NT2/D1 (cell line): ENCODE measurements at places on chromosomes 12 and 14.
A peak's percentile ranks its signal among the peaks of the same experiment; 100 is the strongest.

DNA sequence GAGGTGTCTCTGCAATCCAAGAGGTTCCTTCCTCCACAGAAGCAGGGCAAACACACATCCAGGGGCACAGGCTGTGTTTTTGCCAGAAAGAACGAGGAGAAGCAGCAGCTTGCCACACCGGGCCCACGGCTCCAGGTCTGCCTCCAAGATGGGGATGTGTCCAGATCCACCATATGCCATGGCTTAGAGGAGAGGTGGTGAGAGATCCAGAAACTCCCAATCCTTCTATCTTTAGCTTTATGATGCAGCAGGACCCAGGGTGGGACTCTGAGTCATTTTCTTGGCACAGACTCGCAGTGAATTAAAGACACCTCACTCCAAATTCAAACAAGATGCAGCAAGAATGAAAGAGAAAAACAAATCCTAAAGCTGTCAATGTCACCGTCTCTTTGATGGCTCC, 481.4 kb upstream of the TMEM132C start:
- DNase-seq, result no peak

DNA sequence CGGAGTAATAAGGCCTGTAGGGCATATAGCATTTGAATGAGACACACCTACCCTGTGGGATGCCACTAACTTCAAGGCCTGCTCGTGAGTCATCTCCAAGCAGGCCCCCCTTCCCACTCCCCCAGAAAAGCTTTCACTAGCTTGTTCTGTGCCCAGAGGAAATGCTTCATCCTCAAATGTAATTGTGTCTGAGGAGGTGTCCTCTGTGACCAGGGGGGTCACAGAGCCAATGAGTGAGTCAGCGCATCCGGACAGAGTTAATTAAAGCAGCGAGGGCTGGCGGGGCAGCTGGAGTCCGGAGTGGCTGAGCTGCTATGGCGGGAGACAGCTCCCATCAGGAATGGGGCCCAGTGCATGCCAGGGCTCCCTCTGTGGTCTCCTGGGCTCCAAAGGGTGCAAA, 27.0 kb upstream of the ESRRB start:
- peak; percentile 38 for DNase-seq

GRCh38 chr12:122942637-122943036, 23.6 kb downstream of the ABCB9 start:
- DNase-seq, result no peak

- no peak for DNase-seq
These were observed 735 bp upstream of the MAPKAPK5 start for GRCh38 chr12:111841236-111841749.

DNA sequence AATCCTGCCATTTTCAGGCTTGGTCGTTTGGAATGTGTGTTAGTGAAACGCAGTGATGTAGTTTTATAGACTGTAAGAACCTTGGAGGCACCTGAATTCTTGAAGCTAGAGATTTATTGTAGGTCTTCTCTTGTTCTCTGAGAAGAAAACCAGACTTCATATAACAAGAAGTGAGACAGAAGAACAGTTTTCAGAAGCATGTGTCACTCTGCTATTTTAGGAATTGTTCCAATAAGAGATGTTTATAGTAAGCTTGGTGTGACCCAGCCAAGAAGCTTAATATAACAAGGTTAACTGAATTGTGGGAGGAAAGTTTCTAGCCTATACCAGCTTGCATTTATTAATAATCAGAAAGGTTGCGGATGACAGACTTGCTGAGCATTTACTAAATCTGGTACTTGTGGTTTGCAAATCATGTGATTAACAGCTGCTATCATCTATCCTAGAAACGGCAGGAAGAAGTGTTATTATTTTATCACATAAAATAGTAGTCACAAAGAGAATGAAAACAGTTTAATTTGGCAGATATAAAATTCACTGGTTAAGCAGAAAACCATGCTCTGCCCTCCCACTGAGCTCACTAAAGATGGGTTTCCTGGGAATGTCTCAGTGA, 49.2 kb upstream of the BCAT1 start:
- no peak for DNase-seq

DNA sequence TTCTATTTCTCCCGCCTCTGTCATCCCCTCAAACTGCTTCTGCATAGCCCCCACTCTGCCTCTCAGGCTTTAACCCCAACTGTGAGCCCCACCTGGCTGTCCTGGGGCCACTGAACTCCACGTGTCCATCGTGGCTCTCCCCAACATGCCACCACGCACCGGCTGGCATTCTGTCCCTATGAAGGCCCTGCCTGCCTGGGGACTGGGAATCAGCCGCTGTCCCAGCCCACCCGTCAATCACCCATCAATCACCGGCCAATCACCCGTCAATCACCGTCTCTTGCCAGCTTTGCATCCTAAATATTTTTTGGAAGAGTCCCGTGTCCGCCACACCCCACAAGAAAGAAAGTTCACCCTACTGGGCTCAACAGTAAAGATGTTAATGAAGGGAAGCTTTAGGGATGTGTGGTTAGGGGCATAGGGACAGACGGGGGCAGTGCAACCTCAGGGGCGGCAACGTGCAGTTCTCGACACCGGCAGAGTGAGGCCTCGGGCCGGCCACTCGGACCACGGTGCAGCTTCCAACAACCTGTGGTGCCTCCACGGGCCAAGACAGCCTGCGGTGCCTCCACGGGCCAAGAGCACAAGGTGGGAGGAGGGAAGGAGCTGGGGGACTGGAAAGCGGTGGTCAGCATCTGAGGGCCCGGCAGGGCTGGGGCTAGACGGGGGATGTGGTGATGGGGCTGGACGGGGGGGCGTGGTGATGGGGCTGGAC, 85.6 kb downstream of the GALNT9 start:
- DNase-seq, result no peak

DNA sequence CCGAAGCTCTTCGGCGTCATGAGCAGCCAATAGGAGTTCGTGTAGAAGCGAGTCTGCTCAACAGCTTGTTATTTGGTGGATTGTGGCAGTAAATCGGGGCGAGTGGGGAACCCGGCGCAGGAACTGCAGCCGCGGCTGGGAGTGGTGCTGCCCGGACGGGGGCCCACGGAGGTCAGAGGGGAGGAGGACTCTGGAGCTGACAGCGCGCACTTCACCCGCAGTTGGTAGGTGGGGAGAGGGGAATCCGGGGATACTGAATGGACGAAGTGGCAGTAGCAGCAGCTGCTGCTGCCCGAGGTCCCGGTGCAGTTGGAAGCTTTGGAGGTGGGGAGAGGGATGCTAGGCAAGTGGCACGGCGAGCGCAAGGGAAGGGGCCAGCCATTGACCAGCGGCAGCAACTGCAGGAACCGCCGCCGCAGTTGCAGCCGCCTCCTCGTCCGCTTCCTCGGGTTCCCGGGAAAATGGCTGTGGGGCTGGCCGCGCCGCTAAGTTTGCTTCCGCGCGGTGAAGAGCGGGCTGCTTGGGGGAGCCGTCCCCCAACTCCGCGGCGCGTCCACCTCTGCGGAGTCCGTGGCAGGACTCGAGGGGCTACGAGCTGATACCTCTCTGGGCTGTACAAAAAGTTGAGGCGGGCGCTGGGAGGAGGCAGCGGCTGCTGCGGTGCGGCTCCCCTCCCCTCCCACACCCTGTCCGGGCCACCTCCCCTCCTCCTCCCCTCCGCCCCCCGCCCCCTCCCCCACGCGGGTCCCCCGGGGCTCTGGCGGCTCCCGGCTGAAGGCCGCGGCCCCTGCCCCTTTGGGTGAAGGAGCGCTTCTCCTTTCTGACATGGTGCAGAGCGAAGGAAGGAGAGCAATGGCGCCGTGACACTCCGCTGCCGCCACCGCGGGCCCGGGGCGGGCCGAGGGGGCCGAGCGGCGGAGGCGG, at the start of gene ARID4A:
ARID4A (plus strand) TSS at position 79 of the 924 bp plus-strand sequence. CDS start 1,300 bp downstream, outside the sequence.
- DNase-seq, result no peak

DNA sequence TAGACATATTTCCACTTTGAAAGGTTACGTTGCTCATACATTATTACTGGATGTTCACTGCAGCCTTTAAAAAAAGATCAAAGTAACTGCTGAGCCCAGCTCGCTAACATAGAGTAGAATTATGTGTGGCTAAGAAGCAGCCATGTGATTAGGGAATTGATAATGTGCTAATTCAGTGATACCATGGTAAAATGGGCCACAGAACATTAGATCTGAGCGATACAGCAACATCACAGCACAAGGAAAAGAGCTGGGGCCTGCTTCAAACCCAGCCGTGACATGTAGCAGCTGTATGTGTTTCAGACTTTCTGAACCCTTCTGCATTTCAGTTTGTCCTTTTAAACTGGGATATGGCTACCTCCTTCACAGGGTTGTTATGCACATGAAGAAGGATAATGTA, 92.3 kb upstream of the LMNTD1 start:
- DNase-seq, result no peak

DNA sequence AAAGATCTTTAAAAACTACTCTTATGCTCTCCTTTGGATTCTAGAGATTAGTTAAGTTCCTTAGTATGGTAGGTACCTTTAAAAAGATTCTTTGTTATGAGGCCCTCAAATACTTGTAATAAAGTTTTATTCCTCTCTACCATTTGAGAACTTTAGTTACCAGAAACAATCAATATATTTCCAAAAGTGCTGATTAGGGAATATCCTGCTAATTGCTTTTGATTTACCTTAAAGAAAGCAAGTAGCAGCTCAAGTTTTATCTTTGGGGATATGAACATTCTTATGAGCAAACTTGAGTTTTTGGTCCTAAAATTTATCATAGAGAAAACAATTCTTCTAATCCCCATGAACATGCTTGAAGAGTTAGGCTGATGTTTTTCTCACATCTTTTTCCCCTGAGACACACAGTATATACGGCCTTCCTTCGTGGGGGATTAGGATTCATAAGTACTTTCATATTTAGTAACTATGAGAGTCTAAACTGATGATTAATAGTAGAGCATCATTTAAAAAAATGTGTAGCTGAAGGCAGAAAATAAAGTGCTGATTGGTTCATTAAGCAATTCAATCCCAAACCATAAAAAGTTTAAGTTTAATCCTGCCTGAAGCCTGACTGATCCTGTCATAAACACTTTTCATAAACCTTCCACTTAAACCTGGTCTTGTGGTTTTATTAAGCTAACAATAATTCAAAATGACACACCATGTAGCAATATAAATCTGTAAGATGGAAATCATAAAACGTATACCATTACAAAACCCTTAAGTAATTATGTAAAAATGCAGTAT, 380.5 kb upstream of the FBXO33 start:
- DNase-seq, result no peak

GRCh38 chr12:45191239-45191638, 24.7 kb upstream of the ANO6 start:
- DNase-seq, result no peak

DNA sequence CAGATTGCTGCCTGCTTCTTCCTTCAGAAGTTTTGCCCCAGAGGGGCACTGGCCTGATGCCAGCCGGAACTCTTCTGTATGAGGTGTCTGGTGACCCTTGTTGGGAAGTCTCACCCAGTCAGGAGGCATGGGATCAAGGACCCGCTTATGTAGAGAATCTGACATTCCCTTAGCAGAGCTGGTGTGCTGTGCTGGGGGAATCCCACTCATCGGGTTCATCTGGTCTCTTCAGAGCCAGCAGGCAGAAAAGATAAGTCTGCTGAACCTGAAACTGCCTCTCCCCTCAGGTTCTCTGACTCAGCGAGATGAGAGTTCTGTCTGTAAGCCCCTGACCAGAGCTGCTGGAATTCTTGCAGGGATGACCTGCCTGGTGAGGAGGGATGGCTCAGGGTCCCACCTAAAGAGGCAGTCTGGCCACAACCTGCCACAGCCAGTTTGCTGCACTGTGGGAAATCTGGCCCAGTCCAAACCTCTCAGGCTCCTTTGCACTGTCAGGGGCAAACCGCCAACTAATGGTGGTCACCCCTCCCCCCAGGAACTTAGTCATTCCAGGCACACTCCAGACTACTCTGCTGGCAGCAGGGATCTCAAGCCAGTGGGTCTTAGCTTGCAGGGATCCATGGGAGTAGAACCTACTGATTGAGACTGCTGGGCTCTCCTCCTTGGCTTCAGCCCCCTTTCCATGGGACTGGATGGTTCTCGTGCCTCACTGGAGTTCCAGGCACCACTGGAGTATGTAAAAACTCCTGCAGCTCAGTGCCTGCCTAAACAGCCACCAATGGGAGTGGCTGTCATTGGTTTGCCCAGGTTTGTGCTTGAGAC, 4.1 kb downstream of the CLEC2D start:
- DNase-seq, result peak; percentile 81

DNA sequence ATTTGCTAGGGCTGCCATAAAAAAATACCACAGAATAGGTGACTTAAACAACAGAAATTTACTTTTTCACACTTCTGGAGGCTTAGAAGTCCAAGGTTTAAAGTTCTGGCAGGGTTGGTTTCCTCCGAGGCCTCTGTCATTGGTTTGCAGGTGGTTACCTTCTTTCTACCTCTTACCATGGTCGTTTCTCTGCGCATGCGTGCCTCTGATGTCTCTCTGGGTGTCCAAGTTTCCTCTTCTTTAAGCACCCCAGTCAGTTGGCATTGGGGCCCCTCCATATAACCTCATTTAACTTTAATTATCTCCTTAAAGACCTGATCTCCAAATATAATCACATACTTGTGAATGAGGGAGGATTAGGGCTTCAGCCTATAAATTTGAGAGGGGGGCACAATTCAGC, 103.2 kb downstream of the SLC15A5 start:
- DNase-seq, result no peak

DNA sequence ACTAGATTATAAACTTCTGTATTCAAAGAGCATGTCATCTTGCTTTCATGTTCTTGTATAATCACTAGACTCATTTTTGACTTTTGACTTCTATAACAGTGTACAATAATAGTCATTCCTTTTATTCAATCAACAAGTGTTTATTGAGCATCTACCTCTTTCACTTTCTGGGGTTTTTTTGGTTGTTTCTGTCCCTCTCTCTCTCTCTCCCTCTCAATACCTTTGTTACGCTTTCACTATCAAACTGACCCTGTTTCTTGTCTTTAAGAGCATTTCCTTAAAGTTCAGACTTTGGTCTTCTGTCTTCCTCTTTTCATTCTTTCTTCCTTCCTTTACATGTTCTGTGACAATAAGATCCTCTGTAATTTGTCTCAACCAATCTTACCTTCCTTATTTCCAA, 49.5 kb downstream of the GPR137C start:
- DNase-seq, result no peak

- no peak for DNase-seq
These were observed 349.3 kb downstream of the DIO2 start for GRCh38 chr14:79862045-79862444.

DNA sequence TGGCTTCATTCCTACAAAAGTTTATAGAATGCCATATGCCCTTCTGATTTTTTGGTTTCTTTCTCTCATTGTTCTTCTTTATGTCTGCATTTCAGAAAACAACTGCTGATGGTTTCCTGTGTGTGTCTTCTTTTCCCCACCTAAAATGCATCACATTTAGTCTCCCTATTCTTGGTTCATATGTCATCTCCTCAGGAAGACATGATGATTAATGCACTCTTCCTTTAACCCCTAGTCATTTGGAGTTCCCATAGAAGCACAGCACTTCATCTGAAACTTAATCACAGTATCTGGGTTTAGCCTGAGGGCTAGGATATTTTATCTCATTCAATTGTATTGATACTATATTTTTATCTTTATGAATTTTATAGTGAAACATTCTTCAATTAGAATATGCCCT, 21.5 kb downstream of the GNPNAT1 start:
- no peak for DNase-seq

- DNase-seq, result no peak
These were observed 245.1 kb downstream of the GXYLT1 start for GRCh38 chr12:41899577-41899976.
